Stimulated activated CD8-positive, alpha-beta memory T cell treated with anti-CD3 and anti-CD28 coated beads, Interleukin-4, amount 100 ng/mL, for 1 hour (primary cell): ENCODE measurements at places on chromosomes 5 and 9.

DNA sequence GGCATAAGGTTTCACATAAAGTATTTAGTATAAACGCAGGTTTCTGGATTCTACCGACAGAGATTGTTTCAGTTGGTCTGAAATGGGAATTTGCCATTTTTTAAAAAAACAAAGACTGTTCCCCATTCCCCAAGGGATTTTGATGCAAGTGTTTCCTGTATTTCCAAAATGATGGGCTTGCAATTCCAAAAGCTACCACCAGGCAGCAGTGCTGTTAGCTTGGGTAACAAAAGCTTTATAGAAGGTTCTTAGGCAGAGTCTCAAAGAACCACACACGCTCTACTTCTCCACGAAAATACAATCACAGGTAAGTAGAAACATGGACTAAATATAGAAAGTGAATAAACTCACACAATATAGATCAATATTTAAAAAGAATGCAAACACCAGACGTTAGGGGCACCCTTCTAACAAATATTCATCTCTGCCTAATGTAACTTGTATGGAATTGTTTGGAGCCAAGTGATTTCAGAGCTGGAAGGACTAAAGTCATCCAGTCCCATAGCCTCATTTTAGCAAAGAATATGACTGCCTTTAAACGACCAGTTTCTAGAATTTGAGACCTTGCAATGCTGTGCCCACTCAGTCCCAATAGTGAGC, 154.3 kb downstream of the SPOCK1 start:
- DNase-seq, result no peak

DNA sequence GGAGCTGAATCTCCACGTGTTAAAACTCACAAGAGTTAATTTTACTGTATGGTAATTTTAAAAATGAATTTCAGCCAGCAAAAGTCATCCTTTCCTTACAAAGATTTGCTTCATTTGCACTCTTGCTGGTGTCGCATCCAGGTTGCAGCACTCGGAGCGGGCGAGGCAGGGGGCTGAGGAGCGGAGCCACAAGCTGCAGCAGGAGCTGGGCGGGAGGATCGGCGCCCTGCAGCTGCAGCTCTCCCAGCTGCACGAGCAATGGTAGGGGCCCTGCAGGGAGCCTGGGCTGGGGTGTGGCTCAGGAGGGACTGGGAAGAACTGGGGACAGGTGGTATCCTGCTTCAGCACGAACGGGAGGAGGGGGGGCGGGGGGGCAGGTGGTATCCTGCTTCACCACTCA, 27.1 kb downstream of the HNRNPH1 start:
- no peak for DNase-seq

DNA sequence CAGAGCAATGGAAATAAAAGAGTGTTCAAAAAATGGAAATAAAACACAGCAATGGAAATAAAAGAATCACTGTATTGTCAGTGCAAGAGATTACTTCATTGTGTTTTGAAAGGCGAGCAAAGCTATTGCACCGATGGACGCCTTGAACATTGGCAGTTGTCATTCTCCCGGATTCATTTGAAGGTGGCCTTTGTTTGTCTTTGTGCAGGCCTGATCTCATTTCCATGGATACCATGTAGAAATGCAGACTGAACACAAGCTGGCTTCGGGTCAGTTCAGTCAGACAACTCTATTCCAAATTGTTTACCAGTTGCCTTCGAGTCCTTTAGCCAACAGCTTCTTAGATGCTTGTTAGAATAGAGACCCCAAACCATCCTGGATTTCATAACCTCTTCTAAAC, 8.3 kb downstream of the ITGA2 start:
- DNase-seq, result no peak

- DNase-seq, result no peak
These were observed 63.3 kb upstream of the SLC25A51 start for GRCh38 chr9:37967014-37967760.

GRCh38 chr5:157944077-157944633, 85.2 kb upstream of the CLINT1 start:
- DNase-seq, result no peak

DNA sequence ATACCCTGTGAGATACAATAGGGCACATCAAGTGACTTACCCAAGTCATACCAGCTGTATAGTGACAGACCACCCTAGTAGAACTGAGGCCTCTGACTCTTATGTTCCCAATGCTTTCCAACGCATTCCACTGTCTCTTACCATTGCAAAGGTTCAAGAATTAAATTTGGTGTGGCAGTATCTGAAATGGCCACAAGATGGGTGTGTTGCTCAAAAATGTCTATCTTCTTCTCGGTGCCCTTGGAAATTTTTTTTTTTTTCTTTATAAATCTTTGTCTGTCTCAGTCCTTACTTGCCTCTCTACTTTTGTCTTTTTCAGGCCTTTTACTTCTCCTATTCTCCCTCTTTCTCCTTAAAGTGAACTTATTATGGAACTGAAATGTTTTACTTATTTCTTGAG, 48.4 kb downstream of the GPR21 start:
- no peak for DNase-seq

DNA sequence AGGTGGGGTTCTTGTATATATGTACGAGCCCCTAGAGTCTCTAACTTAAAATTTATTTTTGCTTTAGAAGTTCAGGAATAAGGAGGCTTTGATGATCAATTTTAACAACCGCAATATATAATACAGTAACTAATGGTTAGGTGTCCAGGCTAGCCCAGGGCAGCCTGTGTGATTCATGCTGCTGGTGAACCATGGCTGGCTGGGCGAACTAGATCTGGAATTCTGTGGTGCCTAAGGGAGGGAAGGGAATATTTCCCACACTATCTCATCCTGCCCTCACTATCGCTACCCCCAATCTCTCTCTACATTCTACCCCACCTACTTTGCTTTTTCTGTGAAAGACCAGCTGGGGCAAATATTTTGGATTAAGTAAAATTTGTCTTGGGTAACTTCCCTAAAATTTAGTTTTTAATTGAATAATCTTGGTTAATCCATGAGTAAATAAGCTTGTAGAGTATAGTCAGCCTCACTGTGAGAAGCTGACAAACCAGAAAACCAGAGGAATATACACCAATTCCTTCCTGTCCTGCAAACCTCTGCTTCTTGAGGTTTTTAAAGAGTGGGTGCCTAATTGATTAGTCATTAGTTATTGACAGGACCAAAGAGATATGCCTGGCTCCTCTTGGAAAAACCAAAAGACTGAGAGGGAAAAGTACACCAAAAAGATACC, 115.1 kb upstream of the CCDC152 start:
- DNase-seq, result no peak

DNA sequence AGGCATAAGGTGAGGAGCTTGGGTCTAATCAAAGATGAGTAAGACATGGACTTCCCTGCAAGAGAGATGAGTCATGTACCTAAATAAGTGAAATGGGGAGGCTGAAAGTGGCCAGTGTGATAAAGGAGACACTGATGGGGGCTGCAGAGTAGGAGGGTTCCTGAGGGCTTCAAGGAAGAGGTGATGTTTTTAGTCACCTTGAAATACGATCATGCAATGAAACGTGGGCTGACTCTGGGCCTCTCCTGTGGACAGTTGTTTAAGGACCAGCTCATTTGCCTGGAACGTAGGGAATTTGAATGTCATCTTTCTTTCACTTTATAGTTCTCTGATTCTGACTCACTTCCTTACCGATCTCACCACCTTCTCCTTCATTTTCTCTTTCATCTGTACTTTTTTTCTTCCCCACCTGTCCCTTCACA, 49.6 kb upstream of the CPLX2 start:
- no peak for DNase-seq

GRCh38 chr9:87798261-87798833, 72.4 kb downstream of the CTSL start:
- DNase-seq, result no peak

GRCh38 chr9:80883426-80883825, 805.9 kb downstream of the TLE1 start:
- no peak for DNase-seq

DNA sequence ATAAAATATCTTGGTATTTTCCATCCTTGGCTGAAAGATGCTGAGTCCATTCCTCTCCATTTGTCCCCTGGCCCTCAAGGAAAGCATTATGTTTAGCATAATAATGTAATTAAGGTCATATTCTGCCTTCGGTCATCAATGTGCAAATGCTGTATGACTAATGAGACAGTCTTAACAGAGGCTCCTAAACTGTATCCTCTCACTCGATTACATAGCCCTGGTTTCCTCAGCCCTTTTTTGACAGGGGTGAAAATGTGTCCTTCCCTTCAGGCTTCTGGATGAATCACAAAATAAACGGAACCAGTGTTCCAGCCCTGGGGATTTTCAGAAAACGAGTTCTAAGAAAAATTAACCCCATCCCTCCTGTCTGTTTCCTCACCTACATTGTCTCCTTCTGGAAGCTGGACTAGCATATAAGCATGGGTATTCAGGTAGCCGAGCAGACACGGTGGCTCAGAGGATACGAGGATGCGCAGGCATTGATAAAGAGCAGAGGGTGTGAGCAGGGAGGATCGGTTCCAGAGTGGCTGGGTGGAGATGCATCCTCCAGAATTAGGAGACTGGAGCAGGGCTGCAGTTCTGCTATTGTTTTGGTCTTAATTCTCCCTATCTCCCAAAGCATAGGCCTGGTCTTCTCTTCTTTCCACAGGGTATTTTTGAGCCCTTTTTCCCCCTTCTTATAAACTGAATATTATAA, 742.9 kb downstream of the TLR4 start:
- no peak for DNase-seq

DNA sequence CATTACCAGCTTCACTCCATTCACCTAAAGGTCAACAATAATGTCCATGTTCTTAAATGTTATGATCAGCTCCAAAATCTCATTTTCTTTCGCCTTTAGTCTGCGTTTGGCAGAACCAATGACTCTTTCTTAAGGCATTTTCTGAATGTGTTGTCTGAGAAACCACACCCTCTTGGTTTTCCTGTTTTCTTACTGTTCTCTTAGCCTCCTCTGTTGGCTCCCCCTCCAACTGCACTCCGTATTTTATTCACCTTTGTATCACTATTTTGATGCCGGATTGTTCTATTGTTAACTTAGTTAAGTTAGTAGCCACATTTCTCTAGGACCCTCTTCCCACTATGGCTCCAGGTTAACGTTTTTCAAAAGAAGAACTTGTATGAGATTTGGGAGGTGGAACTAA, 185.6 kb downstream of the DMAC1 start:
- DNase-seq, result no peak

DNA sequence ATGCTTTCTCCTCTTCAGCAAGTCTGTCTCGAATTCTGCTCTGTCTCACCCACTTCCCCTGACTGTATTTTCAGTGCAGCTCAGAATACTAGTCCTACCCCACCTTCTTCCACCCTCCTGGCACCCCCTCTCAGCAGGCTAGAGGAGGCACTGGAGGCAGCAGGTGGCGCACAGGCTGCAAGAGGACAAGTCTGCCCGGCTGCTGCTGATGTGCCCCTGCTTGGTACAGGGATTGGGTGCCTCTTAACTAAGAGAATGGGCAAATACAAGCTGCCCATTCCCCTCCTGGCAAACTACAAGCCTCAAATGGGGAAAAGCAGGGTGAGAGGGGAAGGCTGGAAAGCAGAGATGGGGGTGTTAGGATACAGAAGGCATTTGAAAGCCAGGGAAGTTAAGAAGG, 5.1 kb downstream of the TLN1 start:
- DNase-seq, result no peak

DNA sequence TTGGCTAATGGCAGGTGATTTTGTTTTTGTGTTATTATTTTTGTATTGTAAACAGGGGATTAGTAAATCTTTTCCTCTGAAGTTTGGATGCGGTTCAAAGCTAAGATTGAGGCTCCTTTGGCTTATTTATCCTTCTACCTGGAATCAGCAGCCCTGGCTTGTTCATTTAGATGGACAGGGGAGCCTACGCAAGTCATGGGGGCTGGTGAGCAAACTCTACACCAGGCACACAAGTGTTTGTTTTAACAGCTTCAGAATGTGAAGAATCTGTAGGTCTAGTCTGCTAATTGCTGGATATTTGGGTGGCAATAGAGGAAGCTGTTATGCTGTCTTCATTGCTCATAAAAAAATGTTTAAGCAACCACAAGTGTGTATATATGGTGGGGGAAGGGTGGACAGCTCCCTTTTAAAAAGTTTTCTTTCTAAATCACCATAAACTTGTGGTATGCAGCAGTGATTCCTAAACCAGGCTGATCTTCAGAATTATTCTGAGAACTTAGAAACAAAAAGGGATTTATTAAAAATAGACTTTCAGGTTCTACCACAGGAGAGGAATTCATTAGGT, 20.7 kb downstream of the ZNF462 start:
- no peak for DNase-seq

GRCh38 chr5:43981556-43981955, 378.6 kb downstream of the NNT start:
- no peak for DNase-seq

GRCh38 chr5:177035976-177036375, 13.5 kb downstream of the ZNF346 start:
- no peak for DNase-seq

DNA sequence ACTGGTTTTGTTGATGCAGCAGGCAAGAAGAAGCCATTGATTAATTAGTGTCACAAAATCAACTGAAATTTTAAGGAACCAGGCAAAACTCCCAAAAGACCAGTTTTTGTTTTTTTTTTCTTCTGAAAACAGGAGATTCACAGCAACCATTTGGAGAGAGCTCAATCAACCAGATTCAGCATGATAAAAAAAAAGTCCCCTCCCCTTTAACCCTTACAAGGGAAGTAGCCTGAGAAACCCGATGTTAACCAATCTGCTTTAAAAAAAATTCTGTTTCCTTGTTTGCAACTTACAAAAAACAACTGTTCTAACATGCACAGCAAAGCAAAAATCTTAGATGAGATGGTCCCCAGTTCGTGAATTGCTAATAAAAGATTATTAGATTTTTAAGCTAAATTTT, 59.7 kb downstream of the HMHB1 start:
- DNase-seq, result no peak

GRCh38 chr5:132013711-132014110, 2.3 kb upstream of the ACSL6 start:
- no peak for DNase-seq

DNA sequence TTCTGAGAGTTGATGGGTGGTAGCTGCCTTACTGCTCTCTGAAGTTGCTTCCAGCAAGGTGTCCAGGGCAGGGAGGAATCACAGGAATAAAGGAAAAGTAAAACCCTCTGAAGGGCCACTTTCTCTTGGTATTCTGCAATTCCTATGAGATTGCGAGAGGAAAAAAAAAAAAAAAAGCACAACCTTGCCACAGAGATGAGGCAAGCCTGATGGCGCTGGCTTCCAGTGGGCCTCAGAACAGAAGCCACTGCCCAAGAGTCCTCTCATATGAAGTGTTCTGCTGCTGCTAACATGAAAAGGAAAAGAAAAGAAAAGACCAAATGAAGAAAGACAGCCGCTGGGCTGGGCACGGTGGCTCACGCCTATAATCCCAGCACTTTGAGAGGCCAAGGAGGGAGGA, 80.8 kb upstream of the IL17B start:
- DNase-seq, result no peak

DNA sequence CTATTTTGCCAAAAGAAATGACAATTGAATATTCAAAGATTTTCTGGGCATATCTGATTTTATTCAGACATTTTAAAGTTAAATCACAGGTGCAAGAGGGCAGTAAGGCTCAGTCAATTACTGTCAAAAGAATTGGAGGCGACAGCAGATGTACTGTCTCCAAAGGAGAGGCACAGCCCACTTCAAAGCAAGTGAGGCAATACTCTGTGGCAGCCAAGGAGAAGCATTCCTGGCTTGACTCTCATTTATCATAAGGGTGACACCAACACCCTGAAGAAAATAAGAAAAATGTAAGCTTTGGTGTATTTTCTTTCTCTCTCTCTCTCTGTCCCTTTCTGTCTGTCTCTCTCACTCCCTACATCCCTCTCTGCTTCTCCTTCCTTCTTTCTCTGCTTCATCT, 93.3 kb downstream of the SVEP1 start:
- no peak for DNase-seq
